ENCODE measurements at places on chromosomes 1 and 21.

- DNase-seq: peak; percentile 49
Measured at GRCh38 chr1:41239988-41240610, 2.0 kb downstream of the SCMH1 start.

GRCh38 chr1:15261155-15262002, 14.4 kb downstream of the FHAD1 start:
- peak; percentile 30 for DNase-seq

- no peak for DNase-seq
Measured at GRCh38 chr1:223674119-223674890, 8.8 kb upstream of the CAPN8 start.

GRCh38 chr1:172343240-172344160, 77.0 kb upstream of the C1orf105 start:
- peak; percentile 10 for DNase-seq

- no peak for DNase-seq
Measured at GRCh38 chr1:69673321-69673720, 105.6 kb downstream of the LRRC7 start.

DNA sequence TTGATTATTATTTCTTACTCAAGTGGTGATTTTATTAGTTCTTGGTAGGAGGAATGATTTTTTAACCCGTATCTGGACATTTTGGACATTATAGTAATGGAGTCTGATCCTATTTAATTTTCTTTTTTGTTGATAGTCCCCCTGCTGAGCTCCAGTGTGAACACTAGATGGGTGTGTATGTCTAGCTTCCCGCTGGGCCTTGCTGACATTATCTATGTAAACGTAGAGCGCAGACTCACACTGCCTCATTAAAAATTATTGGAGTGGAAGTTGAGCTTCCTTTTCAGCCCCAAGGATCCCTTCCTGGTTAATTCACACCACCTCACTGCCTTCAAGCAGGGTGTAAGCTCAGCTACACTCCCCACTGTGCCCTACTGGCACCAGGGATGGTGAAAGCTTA, 467.6 kb upstream of the PKN2 start:
- no peak for DNase-seq

GRCh38 chr1:56590520-56591011, 11.2 kb upstream of the PLPP3 start:
- DNase-seq: no peak

GRCh38 chr1:116983678-116984077, 17.9 kb upstream of the CD101 start:
- no peak for DNase-seq

DNA sequence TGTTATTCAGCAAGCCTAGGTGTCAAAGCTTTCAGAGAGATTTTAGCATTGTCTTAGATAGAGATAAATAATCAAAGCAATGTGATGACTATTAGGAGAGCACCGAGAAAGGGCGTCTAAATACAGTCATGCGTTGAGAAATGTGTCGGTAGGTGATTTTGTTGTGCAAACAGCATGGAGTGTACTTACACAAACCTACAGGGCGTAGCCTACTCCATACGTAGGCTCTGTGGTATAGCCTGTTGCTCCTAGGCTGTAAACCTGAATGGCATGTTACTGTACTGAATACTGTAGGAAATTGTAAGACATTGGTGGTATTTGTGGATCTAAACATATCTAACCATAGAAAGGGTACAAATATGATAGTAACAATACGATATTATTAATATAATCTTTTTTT, 31.8 kb downstream of the KIF1B start:
- DNase-seq: no peak

DNA sequence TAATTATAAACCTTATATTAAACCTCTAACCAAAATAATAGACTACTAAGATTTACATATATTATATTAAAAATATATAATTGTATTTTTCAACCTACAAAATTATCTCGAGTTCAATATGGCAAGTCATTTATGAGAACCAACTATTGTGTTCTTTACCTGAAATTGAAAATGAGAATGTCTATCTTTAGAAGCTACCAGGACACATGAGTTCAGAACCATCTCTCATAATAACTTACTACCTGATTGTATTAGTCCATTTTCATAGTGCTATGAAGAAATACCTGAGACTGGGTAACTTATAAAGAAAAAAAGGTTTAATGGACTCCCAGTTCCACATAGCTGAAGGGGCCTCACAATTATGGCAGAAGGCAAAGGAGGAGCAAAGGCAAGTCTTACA, 6.8 kb downstream of the HAO2 start:
- DNase-seq: no peak

GRCh38 chr1:20753589-20753988, 21.1 kb upstream of the SH2D5 start:
- no peak for DNase-seq

DNA sequence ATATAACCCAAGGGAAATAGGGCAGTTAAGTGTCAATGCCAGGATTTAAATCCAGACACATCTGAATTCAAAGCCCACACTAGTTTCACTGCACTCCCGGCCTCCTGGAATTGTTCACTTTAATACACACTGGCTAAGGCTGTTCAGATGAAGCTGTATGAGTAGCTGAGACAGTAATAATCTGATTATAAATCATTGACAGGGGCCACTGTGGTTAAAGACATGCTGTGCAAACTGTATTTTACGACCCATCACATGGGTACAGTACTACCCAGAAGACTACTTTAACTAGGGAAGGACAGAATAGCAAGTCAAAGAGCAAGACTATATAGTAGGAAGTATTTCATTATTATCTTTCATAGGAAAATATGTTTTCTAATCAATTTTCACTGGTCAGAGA, 16.1 kb upstream of the NTNG1 start:
- DNase-seq: no peak

DNA sequence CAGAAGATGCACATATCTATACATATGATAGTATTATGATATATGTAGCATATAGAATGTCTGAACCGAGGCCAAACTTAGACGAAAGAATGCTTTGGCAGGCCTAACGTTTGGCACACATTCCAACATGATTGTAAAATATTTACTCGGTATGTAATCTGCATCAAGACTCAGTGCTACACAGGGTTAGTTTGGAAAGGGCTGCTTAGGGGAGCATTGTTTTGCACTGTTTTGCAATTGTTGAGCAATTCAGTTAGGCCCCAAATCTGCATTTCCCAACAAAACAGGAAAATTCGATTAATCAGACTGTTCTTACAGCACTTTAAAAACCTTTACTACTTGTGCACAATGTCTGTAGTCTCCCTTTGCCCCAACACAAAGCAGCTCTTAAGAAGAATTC, 216.0 kb upstream of the NEGR1 start:
- no peak for DNase-seq

Measured in MM.1S (cell line).